ENCODE measurements at places on chromosomes 11 and 22.

DNA sequence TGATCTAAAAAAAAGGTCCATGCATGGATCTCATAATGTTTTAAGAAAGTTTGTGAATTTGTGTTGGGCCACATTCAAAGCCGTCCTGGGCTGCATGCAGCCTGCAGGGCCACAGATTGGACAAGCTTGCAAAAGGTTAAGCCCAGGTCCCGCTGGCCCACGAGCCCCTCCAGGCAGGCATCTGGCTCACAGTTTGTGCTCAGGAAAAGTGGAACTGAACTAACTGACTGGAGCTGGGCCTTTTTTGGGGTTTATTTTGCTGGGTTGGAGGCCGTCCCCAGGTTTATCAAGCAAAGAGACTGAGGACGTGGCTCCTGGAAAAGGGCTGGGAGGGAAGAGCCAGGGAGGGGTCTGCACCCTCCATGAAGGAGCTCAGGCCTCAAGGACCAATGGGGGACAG, 32.1 kb upstream of the BAIAP2L2 start:
- no peak for DNase-seq

GRCh38 chr11:86587264-86588193, 84.9 kb downstream of the ME3 start:
- no peak for DNase-seq

- no peak for DNase-seq
These were observed 37.0 kb upstream of the PRDM11 start for GRCh38 chr11:45109400-45109799.

GRCh38 chr22:33274214-33275072, 216.3 kb upstream of the SYN3 start:
- no peak for DNase-seq

DNA sequence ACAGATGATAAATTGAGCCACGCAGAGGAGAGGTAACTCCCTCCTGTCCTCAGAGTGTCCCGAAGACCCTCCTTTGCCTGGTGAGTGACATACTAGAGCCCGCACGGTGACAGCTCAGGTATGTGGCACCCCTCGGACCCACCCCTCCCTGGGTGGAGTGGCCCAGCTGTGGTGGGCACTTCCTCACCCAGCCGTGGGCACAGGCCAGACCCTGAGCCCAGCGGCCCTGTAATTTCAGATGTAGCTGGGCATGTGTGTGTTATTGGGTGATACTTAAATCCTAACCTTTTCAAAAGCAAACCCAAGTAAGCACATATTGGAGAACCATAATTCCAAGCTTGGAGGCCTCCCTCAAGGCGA, 93.2 kb downstream of the WNT7B start:
- no peak for DNase-seq

GRCh38 chr11:17861036-17861755, 126.6 kb downstream of the KCNC1 start:
- no peak for DNase-seq

DNA sequence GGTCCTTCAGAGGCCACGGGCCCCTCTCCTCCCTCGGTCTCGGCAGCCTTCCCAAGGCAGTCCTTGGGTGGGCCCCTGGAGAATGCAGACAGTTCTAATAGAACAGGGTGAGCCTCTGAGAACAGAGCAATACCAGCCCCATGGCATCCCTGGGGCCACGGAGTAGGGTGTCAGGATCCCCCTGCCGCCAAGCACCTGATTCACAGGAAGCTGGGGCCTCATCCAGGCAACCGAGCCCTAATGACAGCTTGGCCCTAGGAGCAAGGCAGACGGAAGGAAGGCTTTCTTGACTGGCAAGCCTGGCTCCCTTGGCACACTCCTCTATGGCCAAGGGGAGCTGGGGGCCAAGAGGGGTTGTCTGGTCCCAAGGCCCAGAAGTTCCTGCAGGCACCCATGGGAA, 15.2 kb downstream of the TXN2 start:
- DNase-seq, result no peak

GRCh38 chr11:66279092-66279734, 1.2 kb downstream of the CNIH2 start:
- DNase-seq, result no peak

- no peak for DNase-seq
These were observed 404.6 kb downstream of the TBC1D22A start for GRCh38 chr22:47167056-47167455.

GRCh38 chr11:1444823-1445422, 41.7 kb downstream of the MOB2 start:
- no peak for DNase-seq

DNA sequence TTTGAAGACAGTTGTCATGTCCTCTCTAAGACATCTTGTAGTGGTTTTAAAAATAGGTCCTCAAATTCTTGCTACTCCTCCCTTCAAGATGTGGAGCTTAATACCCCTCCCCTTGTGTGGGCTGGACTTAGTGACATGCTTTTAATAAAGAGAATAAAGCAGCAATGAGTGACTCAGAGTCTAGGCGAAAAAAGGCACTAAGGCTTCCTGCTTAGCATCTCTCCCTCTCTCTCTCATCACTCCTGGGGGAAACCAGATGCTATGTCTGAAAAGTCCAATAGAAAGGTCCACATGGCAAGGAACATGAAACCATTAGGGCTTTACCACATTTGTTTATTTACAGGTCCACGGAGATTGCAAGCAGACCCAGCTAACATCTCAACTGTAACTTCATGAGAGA, 11.7 kb downstream of the SERGEF start:
- DNase-seq, result no peak

DNA sequence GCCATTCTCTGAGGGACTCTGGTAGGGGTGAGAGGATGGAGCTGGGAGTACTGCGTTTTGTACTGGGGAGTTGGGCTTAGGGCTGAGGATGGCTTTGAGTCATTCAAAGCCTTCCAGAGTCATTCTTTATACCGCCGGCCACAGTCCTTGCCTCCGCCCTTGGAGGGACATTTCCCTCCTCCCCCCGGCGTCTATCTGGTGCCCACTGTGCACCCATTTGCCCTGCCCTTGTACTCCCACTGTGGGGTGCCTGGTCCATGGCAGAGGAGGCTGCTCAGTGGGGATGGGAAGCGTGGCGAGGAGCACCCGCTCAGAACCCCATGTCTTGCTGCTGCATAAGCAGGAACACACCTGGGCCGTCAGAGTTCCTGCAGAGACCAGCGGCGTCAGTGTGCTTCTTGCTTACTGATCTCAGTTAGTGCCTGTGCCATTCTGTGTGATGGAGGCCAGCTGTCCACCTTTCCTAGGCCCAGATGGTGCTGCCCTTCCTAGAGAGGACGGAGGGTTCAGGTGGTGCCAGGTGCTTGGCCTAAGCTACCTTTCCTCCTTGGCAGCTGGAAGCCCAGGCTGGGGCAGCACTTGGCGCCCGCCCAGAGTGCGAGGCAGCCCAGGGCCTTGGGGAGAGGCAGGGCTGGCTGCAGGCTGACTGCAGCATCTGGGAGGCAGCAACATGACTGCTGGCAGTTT, 23.3 kb upstream of the TMEM191C start:
- DNase-seq, result no peak

DNA sequence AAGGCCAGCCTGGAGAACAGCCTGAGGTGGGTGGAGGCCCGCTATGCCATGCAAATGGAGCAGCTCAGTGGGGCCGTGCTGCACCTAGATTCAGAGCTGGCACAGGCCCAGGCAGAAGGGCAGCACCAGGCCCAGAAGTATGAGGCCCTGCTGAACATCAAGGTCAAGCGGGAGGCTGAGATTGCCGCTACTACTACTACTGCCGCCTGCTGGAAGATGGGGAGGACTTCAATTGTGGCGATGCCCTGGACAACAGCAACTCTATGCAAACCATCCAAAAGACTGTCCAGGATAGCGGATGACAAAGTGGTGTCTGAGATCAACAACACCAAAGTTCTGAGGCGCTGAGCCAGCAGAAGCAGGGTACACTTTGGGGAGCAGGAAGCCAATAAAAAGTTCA, 3.1 kb upstream of the TMEM218 start:
- DNase-seq, result no peak
